ENCODE measurements at places on chromosomes 2 and 18. TPM values are rescaled to one million over a fixed set of nuclear protein-coding genes. Genes with fewer than 3 reads are reported as not detected.

Gene HOXD12
- not detected for total RNA-seq

Gene RRM2
- 496 TPM for total RNA-seq

Gene SERPINB2
- total RNA-seq = not detected

Gene EMILIN1
- 0.64 TPM for total RNA-seq

Gene C2orf74
- total RNA-seq = 7.1 TPM

Gene SLC38A11
- not detected for total RNA-seq

Gene TRABD2A
- total RNA-seq = 70.2 TPM

Gene ATP6V1B1
- not detected for total RNA-seq

Gene CPO
- total RNA-seq = not detected

Gene SATB2
- 0.02 TPM for total RNA-seq

Gene DHRS9
- total RNA-seq = not detected

Gene LIMS3
- total RNA-seq = not detected

Gene AQP12B
- total RNA-seq = not detected

Gene RPRM
- total RNA-seq = not detected

Gene LNPK
- 35.7 TPM for total RNA-seq

Gene ITPRIPL1
- total RNA-seq = 33.3 TPM

Gene HES6
- 1.8 TPM for total RNA-seq

Gene SCTR
- total RNA-seq = not detected

Gene LIPG
- total RNA-seq = not detected

Gene COLEC11
- total RNA-seq = not detected

Gene C2orf72
- not detected for total RNA-seq

Gene MARCO
- not detected for total RNA-seq

Data from activated CD4-positive, alpha-beta T cell treated with anti-CD3 and anti-CD28 coated beads, Interleukin-2, amount 10 ng/mL, durations not matched to agents 7 days and 5 days (primary cell).